ENCODE measurements at places on chromosomes 5 and 9.

DNA sequence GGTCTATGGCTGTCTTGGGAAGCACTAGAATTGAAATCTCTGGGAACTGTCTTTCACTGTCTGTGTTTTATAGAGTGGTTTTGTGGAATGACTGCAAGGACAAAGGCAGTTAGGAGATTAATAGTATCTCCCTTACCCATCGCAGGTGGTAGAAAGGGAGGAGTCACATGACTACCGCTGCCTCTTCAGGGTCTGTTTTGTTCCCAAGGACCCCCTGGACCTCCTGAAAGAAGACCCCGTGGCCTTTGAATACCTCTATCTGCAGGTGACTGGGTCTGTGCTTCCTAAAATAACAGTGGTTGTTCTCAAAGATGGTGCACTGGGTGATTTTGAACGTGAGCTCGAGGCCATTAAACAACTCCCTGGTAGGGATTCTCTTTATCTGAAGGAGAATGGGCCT, 22.8 kb upstream of the TRMT10B start:
- DNase-seq, result no peak

GRCh38 chr9:97954550-97954989, 16.6 kb upstream of the HEMGN start:
- no peak for DNase-seq

DNA sequence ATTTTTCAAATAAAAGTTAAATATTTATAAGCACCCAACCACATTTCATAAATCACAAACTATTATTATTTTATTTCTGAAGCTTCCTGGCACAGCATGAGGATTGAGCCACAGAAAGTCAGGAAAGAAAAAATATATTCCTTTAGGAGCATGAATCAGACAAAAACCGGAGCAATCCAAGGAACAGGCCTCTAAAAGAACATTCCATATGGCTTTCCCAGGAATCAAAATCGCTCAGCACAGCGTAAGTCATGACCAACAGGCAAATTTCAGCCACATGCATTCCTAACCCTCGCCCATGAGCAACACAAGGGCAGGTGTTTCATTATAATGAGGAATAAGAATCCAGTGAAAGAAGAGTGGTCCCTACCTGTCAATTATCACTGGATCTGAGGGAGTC, 26.7 kb downstream of the EBF1 start:
- DNase-seq, result no peak

DNA sequence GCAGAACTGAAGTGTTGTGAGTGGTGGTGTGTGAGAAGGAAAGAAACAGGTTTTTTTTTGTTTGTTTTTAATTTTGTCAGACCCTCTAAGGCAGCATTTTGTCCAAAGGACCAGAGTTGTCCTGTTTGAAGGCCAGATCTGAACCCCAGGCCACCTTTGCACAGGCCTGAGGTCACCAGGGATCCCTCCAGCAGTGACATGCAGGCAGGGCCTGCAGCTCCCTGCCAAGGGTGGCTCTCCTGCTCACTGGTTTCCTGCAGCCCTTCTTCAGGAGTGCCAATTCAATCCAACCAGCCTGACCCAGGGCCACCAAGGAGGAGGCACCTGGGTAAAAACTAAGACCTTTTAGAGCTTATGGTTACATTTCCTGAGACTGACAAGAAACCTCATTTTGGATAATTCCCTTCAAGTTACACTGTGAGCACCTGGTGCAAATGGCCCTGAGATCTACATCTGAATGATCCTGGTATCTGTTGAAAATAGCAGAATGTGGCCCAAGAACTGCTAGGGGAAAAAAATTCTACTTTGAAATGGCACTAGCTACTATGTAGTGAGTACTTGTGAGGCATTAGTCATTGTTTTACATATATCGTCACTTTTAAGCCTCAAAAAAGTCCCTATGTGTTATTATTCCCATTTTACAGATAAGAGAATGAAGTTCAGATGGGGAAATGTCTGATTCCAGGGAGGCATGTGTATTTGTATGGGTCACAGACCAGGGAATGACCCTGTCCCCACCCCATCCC, 33.5 kb upstream of the SMU1 start:
- DNase-seq, result peak; percentile 12

DNA sequence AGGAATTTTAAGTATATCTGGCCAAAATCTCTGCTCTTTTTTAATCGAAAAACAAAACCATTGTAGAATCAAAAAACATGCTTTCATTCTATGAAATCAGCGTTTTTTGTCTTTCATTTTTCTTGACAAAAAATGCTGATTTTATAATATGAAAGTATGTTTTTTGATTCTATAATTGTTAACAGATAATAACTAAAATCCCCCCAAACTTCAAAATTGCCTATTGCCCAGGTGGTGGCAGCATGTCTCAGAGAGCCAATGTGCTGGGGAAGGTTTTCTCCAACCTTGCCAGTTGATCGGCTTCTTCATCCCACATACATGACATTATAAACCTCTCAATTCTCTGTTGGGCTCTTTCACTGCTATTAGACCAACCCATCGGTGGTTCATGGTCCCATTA, 5.1 kb upstream of the SMIM15 start:
- no peak for DNase-seq

Data from lower leg skin (tissue), 4 donors.